ENCODE measurements at places on chromosomes 2 and 18.

DNA sequence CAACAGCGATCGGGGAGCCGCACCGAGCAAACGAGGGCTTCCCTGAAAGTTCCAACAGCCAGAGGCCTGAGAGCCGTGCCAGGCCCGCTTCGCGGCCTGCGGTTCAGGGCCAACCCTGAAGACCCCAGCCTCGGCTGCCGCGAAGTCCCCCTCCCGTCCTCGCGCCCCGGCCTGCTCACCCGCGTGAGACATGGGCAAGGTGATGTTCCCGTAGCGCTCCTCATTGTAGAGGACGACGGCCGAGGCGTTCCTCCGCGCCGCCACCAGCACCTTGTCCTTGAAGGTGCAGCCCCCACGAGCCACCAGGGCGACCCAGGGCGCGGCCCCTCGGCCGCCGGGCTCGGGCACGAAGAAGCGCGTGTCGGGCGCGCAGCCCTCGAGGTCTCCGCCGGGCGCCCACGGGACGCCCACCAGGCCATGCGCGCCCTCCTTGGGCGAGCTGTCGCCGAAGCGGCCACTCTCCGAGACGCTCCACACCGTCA lies 510 bp downstream of the RNF149 start:
- peak; percentile 39 for DNase-seq

GRCh38 chr2:119227346-119227745 lies 3.7 kb downstream of the STEAP3 start:
- DNase-seq = no peak

- DNase-seq = no peak
Measured at GRCh38 chr2:28135324-28135723, 244.8 kb downstream of the BABAM2 start.

DNA sequence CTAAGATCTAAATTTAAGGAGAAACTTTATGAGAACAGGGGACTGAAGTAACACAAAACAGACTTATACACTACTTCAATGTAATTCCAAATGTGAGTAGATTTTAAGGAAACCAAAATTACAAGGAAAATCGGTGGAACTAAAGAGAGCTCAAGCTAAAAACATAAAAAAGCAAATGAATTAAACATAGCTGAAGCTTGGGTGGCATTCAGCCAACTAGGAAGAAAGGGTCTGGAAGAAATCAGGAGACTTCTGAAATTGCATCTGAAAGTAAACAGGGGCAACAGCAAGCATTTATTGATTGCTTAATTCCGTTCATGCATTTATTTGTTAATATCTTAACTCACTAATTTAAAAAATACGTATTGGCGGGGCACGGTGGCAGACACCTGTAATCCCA lies 727.3 kb upstream of the PKDCC start:
- no peak for DNase-seq

DNA sequence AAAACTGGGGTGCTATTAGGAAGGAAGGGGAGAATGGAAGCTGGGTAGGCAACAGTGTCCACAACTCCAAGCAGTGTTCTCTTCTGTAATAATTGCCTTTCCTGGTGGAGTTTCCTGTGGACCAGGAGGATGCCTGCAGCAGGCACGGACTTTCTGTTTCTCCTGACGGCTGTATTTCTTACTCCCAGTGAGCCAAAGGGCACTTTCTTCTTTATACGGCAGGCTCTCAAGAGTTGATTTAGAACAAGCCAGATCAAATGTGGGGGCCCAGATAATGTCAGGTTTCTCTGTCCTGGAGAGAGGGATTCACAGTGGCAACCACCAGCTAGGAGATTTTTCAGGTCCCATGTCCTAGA lies 13.0 kb upstream of the PROC start:
- no peak for DNase-seq

DNA sequence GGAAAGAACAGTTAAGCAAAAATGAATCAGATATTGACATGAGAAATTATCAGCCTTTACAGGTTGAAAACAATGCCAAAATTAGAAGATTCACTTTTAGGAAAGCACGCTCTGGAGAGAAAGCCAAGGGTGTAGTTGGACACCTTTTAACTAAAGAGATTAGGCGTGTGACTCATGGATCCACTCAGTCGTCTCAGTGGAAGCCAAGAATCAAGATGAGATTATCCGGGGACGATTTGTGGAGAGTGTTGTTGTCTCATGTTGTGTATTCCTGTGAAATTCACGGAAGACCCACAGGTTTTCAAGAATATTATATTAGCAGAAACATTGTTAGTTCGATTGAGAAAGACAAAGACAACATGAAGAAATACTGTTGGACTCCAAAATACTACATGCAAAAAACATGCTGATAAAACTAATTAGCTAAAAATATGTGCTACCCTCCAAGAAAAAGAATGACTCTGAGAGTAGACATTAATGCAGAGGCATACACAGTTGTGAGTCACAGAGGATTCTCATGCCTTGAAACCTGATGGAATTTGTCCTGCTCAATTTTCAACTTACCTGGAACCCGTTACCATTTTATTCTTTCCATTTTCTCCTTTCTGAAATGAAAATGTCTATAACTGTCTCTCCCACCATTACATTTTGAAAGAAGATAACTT lies 192.1 kb upstream of the RND3 start:
- DNase-seq = no peak

- no peak for DNase-seq
Measured at GRCh38 chr2:210655229-210655975, 99.0 kb downstream of the CPS1 start.

Data from activated CD8-positive, alpha-beta memory T cell treated with anti-CD3 and anti-CD28 coated beads, Interleukin-2, amount 50 U/mL, for 4 hours (primary cell).